Stimulated activated CD8-positive, alpha-beta memory T cell treated with anti-CD3 and anti-CD28 coated beads, Interleukin-7, amount 100 ng/mL, for 1 hour (primary cell): ENCODE measurements at places on chromosomes 1 and 21.

- no peak for DNase-seq
These were observed 36.7 kb downstream of the AGL start for GRCh38 chr1:99886841-99887240.

- DNase-seq, result no peak
These were observed 20.1 kb downstream of the OR2B11 start for GRCh38 chr1:247437551-247438505.

GRCh38 chr1:228032041-228032440 lies 25.2 kb downstream of the WNT3A start:
- no peak for DNase-seq

- DNase-seq, result no peak
These were observed 402.1 kb downstream of the SETD4 start for GRCh38 chr21:35658242-35658641.

DNA sequence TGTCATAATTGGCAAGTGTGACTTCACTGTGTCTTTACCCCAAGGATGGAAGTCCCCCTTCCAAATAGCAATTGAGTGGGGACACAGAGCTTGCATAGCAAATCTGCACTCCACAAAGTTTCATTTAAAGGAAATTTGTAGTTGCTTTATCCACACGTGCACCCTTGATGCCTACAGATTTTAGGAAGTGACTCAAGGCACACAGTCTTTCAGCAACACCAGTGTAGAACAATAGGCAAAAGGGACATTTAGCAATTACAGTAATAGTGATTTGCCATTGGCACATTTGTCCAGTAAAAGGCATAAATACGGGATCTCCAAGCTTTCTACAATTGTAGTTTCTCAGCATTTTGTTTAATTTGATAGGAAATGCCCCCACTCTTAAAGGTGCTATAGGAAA lies 43.4 kb upstream of the KAZN start:
- DNase-seq, result no peak

DNA sequence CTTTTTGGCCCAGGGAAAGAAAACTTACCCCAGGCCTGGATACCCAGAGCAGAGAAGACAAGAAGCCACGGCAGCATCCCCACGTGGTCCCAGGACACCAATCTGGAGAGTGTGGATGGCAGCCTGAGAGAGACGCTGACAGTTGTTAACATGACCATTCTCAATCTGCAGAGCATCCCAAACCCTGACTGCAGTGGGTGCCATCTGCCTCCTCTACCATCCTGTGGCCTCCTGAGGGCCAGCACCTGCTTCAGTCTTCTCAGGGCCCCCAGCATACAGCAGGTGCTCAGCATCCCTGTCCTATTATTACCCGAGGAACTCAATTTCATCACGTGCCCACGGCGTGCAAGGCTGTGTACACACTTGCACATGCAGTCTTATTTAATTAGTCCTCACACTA lies 785 bp downstream of the PGLYRP4 start:
- no peak for DNase-seq

DNA sequence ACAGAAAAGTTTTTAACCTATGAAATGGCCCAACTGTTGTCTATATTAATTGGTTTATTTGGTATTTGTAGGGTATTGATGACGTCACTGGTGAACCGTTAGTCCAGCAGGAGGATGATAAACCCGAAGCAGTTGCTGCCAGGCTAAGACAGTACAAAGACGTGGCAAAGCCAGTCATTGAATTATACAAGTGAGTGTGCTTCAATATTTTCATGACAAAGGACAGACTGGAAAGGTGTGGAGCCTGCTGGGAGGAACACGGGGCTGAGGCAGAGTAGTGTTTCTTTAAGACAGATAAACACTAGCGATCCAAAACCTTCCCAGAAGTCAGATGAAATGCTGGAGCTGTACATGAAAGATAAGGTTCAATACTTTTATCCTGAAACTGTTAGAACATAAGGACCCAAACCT lies 76.7 kb downstream of the AK4 start:
- DNase-seq, result no peak
